GOT3 (cell line): ENCODE measurements at places on chromosomes 4 and X.

GRCh38 chrX:130769835-130770234 lies 133.2 kb downstream of the ENOX2 start:
- DNase-seq: no peak

DNA sequence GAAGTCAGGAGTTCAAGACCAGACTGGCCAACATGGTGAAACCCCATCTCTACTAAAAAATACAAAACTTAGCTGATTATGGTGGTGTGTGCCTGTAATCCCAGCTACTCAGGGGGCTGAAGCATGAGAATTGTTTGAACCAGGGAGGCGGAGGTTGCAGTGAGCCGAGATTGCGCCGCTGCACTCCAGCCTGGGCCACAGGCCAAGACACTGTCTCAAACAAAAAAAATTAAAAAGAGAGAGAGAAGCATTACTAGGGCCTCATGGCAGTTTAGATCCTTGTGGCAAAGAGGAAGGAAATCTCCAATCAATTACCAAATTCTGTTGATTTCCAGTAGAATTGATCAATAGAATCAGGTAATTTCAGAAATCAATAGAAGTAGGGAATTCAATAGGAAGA lies 16.8 kb upstream of the SLC34A2 start:
- no peak for DNase-seq

GRCh38 chr4:113950207-113950606 lies 29.2 kb downstream of the ARSJ start:
- DNase-seq: no peak

DNA sequence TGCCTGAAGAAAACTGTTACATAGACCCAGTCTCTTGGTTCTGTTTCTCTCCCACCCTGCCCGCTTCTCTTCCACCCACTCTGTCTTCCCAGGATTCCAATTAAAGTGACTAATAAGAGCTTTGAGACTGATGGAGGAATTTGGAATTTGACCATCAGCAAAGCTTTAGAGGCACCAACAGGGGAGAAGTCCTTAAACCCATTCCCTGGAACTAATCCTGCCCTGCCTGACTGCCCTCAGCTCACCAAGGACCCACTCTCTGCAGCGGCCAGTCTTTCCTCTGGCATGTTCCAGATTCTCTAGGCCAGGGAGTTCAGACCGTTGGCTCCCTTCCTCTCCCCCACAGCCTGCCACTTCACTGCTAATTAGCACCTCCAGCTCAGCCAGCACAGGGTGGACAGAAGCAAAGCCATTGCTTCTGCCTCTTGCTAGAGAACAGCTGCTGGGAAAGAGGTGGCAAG lies 23.9 kb downstream of the SCD5 start:
- no peak for DNase-seq

DNA sequence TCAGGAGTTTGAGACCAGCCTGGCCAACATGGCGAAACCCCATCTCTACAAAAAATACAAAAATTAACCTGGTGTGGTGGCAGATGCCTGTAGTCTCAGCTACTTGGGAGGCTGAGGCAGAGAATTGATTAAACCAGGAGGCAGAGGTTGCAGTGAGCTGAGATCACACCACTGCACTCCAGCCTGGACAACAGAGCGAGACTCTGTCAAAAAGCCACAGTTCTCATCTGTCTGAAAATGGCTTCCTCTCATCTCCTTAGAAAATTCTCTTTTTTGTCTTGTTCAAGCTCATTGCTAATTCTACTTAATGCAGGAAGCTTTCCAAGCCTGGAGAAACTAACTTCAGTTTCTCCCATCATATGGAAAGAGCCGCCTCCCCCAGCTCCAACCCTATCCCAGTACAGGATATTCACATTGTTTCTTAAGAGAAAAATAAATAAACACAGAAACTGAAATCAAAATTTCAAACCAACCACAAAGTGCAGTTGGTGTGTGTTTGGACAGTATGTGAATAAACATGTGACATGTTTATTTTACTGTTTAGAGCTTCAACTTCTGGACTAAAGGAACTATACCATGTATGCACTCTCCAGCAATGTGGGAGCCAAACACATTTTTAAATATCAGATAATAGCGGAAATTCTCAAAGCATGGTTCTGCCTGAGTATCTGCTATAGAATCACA lies 55.0 kb upstream of the GAB1 start:
- DNase-seq: no peak

- DNase-seq: no peak
Measured at GRCh38 chr4:187256897-187257296, 533.2 kb upstream of the FAT1 start.

DNA sequence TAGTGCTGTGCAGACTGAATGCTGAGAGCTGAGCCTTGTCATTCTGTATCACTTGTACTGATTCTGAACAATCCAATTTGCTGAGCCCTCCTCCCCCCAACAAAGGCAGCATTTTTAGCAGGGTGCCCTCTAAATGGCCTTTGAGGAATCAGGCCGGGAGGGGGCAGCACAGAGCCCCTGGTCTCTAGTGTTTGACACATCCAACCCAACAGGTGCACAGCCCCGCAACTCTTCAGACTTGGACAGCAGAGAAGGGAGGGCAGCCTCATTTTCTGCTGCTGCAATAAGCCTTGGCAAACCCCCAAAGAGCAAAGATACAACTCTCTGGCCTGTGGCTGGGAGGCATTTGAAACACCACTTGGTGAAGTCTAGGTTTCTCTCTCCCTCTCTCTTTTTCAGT lies 3.4 kb downstream of the ATP1B4 start:
- DNase-seq: no peak

- no peak for DNase-seq
Measured at GRCh38 chr4:150192986-150193385, 114.7 kb downstream of the DCLK2 start.

DNA sequence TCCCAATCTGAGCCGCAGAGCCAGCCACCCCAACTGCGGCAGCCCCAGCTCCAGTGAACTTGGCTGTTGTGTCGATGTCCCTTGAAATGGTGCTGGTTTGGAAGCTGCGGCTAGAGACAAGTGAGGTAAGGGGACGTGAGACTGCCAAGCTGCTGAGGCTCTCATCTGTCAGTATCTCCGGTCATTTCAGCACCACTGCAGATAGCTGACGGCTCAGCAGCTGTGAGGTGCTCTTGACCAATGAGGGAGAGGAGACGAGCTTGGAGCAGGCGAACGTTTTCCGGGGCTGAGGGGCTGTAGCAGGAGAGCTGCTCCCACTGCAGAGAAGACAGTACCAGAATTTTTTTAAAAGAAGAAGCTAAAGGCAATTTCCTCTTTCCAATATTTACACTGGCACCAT lies 175.5 kb upstream of the CASK start:
- DNase-seq: no peak

DNA sequence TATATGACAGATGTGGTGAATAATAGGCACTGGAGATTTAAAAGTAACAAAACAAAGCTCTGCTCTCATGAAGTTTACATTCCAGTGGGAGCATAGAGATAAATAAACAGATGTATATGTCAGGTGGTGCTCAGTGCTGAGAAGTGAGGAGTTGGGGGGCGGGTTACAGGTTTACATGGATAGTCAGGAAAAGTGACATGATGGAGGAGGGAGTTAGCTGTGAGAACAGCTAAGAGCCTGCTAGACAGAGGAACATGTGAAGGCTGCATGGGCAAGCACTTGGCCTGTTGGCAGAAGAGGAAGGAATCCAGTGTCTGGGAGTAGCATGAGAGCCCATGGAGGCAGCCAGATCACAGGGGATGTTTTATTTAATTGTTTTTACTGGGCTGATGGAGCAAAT lies 10.2 kb upstream of the TMEM156 start:
- DNase-seq: no peak

DNA sequence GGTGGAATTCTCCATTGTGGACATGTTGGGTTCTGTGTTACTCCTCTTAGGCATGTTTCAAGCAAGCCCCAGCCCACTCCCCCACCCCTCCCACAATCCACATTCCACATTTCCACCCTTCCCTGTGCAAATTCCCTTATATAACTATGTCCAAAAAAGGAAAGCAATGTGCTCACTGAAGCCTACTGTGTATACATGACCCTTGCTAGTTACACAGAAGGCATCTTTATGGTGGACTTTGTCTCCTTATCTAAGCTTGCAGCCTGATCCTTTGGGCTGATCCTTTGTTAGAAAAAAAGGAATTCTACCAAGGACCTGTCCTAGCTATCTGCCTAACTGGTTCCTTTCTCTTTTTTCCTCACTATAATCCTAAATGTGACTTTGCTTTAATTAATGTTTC lies 796.8 kb downstream of the NLGN4X start:
- DNase-seq: no peak

- DNase-seq: no peak
Measured at GRCh38 chrX:70139736-70140135, 6.5 kb downstream of the IGBP1 start.

- no peak for DNase-seq
Measured at GRCh38 chrX:108001218-108001814, 19.1 kb upstream of the TEX13B start.

- no peak for DNase-seq
Measured at GRCh38 chr4:9962611-9963314, 58.5 kb downstream of the SLC2A9 start.

GRCh38 chr4:163384434-163384833 lies 40.7 kb downstream of the NPY5R start:
- DNase-seq: no peak

DNA sequence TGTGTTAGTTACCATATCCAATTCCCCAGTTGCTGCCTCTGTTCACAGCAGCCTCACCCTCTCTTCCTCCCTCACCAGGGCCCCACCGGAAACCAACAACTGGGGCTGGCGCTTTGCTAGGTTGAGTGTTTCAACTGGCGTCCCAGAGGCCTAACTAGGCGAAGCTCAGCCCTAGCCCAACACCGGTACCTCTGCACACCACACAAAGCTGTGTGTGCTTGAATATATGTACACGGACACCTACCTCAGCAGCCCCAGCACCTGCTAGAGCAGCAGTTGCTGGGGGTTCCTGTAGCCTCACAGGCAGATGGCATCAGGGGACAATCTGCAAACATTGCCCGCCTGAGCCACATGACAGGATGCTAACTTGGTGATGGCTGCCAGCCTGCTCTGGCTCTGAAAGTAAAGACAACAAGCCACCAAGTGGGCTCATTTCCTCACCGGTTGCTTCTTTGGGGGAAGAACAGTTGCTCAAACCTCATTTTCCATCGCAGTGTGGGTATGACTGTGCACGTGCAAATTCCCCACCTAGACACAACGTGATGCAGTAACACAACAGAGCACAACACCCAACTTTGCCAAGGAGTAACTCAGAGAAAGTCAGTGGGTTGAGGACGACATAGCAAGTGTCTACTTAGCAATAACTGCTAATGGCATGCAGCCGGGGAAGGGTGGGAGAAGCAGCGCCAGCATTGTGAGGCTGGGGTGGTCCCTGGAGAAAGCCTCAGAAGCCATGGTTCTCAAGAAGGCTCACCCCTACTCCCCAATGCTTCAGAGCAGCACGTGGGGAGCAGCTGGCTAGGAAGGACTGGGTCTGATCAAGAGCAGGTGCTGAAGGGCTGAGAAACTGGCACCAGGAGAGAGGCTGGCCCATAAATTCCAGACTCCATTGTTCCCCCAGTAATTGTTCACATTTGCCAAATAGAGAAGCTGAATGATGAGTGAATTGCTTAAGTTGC lies 139.5 kb downstream of the SH3KBP1 start:
- no peak for DNase-seq

GRCh38 chrX:8278557-8278956 lies 107.5 kb upstream of the VCX2 start:
- DNase-seq: no peak

DNA sequence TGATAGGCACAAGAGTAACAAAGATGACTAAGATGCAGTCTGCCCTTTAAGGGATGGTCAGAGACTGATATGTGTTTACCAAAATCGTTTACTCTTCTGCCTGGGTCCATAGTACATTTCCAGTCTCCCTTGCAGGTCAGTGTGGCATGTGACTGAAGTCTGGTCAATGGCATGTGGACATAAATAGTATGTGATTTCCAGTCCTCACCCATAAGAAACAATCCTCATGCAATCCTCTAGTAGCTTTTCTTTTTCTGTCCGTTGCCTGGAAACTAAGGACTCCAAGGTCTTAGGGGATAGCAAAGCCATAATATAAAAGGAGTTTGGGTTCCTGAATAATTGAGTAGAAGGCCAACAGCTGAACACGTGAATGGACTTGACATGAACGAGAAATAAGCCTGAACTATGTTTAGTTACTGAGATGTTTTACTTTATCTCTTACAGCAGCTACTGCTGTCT lies 1.1 kb downstream of the SLC9B2 start:
- DNase-seq: no peak

DNA sequence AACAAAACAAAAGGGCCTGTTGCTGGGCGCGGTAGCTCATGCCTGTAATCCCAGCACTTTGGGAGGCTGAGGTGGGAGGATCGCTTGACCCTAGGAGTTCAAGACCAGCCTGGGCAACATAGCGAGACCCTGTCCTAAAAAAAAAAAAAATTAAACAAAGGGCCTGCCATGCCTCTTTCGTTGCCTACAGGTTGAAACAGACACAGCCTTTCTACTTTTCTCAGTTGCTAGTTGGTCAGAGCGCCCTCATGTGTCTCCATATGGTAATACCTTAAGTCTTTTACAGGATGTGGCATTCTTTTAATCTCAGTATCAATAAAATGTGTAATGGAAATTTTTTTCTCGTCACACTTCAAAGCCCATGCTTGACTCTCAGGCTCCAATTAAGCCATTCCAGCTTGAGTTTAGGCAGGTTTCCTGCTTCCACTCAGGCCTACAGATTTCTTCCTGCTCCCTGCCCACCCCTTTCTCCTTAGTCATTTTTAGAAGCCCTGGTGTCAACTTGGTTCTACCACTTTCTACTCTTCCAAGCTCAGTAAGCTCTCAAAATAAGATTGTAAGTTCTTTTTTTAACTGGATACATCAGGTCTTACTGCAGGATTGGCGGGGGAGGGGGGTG lies 4.6 kb upstream of the SOWAHD start:
- DNase-seq: no peak

- no peak for DNase-seq
Measured at GRCh38 chr4:19002170-19002569, 980.6 kb upstream of the LCORL start.

- DNase-seq: no peak
Measured at GRCh38 chr4:69701696-69702095, 48.6 kb upstream of the UGT2A1 start.

- DNase-seq: no peak
Measured at GRCh38 chr4:139656614-139657486, 8.8 kb upstream of the MGST2 start.

DNA sequence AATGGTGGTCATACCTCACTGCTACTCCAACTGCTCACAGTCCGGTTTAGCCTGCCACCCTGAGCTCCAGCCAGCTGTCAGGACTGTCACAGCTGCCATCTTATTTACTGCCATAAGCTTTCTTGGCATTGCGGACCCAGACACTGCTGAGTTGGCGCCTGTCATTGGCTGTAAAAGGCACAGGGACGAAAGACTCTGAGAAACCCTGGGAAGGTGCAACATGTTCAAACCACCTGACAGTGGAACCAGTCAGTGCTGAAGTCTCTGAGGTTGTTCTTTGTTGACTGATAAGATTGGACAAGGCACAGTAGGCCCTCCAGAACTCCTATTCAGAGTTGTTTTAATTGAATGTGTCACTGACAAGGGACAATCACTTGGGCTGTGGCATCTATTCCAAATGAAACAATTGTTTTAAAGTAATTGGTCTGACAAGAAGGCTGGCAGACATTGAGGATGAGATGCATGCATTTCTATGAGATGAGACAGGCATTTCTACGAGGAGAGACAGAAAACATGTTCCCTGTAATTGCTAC lies 927.8 kb downstream of the STPG2 start:
- DNase-seq: no peak
